Activated CD4-positive, alpha-beta T cell treated with anti-CD3 and anti-CD28 coated beads, Interleukin-2, amount 50 U/mL, for 16 hours (primary cell): ENCODE measurements at places on chromosomes 5 and 9.

- no peak for DNase-seq
Measured at GRCh38 chr9:450057-450456, 235.4 kb downstream of the DOCK8 start.

- no peak for DNase-seq
Measured at GRCh38 chr5:1535646-1536045, 11.9 kb upstream of the LPCAT1 start.

GRCh38 chr9:108768744-108769143 lies 87.0 kb downstream of the ACTL7B start:
- no peak for DNase-seq

- peak; percentile 10 for DNase-seq
Measured at GRCh38 chr5:58153255-58153654, 306.6 kb downstream of the PLK2 start.

DNA sequence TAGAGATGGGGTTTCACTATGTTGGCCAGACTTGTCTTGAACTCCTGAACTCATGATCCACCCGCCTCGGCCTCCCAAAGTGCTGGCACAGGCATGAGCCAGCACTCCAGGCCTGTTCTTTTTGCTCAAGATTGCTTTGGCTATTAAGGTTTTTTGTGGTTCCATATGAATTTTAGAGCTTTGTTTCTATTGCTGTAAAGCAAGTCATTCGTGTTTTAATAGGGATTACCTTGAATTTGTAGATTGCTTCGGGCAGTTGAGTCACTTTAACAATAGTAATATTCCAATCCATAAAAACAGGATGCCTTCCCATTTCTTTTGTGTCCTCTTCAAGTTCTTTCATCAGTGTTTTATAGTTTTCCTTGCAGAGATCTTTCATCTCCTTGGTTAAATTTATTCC lies 22.1 kb downstream of the C6 start:
- DNase-seq, result no peak

GRCh38 chr5:158707534-158707933 lies 392.2 kb downstream of the EBF1 start:
- no peak for DNase-seq
